ENCODE measurements at places on chromosomes 2 and 18. TPM values are rescaled to one million over a fixed set of nuclear protein-coding genes. Genes with fewer than 3 reads are reported as not detected.

Gene PSMA8
- total RNA-seq = not detected

- no peak for DNase-seq
These were observed 32.3 kb upstream of the XDH start for GRCh38 chr2:31446848-31447247.

- DNase-seq = no peak
These were observed 250.9 kb downstream of the ICOS start for GRCh38 chr2:204187229-204188083.

Gene LINC00305
- total RNA-seq = not detected

DNA sequence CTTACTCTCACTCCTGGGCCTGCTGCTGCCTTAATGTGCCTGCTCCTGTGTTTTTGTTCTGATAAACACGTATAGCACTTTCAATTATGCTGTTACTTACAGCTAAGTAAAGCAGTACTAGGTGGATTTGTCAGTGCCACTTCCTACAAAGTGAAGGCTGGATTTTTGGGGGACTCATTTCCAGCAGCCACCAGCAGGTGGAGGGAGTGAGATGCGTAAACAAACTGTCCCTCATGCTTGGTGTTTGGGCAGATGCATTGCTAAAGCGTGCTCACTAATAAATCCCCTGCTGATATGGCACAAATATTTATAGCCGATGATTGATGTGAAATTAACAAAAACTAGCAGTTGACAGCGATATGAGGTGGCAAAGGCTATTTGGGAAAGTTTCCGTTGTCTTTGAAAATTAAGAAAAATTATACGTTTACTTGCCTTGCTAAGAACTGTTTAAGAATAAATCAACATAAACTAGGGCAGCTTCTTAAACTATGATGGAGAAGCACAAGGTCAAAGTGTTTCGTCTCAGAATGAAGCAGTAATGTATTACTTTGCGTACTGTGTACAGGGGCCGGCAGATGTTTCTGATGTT, 101.7 kb downstream of the AGAP1 start:
- peak; percentile 65 for DNase-seq

Data from thyroid gland (tissue), 4 donors.